ENCODE measurements at places on chromosomes 13 and 19.

- peaks cover 23% of the 10 kb centered on the region for H3K4me1 ChIP-seq
- peak overlapping the region; percentile 89 for H3K27ac ChIP-seq
- no peaks in the 10 kb centered on the region for H3K27me3 ChIP-seq
- DNase-seq = no peak
Measured at GRCh38 chr19:12955996-12956395, 1.0 kb downstream of the GADD45GIP1 start.

DNA sequence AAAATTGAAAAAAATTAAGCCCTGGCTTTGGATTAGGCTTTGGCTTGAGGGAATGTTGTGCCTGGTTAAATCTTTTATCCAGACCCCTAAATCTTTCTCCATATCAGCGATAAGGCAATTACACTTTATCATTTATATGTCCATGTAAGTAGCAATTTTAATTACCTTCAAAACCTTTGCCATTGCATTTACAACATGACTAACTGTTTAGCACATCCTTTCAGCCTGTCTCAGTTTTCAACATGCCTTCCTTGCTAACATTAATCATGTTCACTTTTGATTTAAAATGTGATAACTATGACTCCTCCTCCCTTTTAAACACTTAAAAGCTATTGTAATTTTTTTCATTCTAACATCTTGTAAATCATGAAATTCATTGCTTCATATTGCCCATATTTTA lies 583.7 kb downstream of the SLITRK1 start:
- no peaks in the 10 kb centered on the region for H3K4me1 ChIP-seq
- H3K4me3 ChIP-seq = no peak overlapping the region
- H3K36me3 ChIP-seq = no peaks in the 10 kb centered on the region
- no peak overlapping the region for H3K27ac ChIP-seq

GRCh38 chr13:87536899-87537298 lies 134.3 kb upstream of the SLITRK5 start:
- H3K27ac ChIP-seq = no peak overlapping the region
- H3K27me3 ChIP-seq = no peaks in the 10 kb centered on the region
- H3K4me1 ChIP-seq = no peaks in the 10 kb centered on the region
- no peaks in the 10 kb centered on the region for H3K36me3 ChIP-seq

DNA sequence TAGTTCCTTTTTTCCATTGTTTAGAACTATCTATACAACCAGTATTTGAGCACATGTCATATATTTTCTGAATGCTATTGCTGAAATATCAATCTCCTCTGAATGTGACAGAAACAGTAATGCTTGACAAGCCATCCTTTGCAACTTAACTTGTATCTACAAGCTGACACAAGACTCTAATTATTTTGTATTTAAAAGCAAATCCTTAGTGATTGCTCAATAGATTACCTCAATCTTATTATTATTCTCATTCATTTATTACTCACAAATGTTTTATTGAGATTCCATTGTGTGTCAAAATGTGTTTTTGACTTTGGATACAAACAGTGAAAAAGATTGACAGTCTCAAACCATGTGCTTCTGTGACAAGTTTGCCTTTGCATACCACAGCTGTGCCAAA lies 787.8 kb upstream of the PRR20A start:
- peaks cover 6% of the 10 kb centered on the region for H3K4me1 ChIP-seq
- H3K4me3 ChIP-seq = no peak overlapping the region
- no peaks in the 10 kb centered on the region for H3K27me3 ChIP-seq
- peak; percentile 22 for DNase-seq
- peaks cover 5% of the 10 kb centered on the region for H3K36me3 ChIP-seq

DNA sequence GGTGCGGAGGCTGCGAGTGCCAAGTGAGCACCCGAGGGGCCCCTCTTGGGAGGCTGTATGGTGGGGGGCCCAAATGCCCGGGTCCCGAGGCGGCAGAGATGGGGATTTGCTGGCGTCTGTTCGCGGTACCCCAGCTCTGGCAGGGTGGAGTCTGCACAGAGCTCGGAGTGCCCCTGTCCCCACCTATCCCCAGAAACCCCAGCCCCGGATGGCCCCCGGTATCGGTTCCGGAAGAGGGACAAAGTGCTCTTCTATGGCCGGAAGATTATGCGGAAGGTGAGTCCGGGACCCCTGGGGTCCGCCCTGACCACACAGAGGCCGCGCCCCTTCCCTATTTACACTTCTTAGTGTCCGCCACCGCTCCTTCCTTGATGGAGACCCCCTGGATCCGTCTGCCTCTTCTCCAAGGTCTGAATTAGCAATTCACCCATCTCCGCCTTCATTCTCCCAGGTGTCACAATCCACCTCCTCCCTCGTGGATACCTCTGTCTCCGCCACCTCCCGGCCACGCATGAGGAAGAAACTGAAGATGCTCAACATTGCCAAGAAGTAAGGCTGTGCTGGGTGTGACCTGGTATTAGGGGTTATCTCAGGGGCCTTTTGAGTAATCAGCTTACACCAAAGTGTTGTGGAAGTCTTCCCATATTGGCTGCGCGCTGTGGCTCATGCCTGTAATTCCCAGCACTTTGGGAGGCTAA lies 630 bp downstream of the PNPLA6 start:
- H3K4me1 ChIP-seq = no peaks in the 10 kb centered on the region
- H3K27ac ChIP-seq = peak overlapping the region; percentile 87
- DNase-seq = no peak

GRCh38 chr19:38389957-38390924 lies 1.7 kb downstream of the SPRED3 start:
- DNase-seq = no peak
- H3K36me3 ChIP-seq = peaks cover 11% of the 10 kb centered on the region
- peak overlapping the region; percentile 86 for H3K4me3 ChIP-seq
- H3K4me1 ChIP-seq = peaks cover 16% of the 10 kb centered on the region

GRCh38 chr19:40443131-40443999 lies 770 bp downstream of the SERTAD3 start:
- peaks cover 22% of the 10 kb centered on the region for H3K4me1 ChIP-seq
- peaks cover 56% of the 10 kb centered on the region for H3K36me3 ChIP-seq
- H3K27me3 ChIP-seq = no peaks in the 10 kb centered on the region
- peak; percentile 100 for DNase-seq

DNA sequence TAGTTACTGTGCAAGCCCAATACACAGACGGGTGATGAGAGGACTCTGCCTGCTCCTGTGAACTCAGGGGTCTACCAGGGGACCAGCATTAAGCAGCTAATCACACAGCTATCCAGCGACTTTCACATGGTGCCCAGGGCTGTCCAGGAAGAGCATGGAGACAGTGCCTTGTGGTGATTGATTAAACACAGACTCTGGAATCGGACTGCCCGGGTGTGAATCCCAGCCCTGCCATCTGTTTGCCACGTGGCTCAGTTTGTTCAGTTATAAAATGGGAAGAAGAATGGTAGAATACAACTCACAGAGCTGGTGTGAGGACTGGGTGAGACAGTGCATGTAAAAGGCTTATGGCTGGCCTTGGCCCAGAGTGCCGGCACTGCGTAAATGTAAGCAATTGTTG lies 42.1 kb upstream of the NPAS1 start:
- no peak for DNase-seq
- no peaks in the 10 kb centered on the region for H3K27me3 ChIP-seq
- H3K4me3 ChIP-seq = no peak overlapping the region

DNA sequence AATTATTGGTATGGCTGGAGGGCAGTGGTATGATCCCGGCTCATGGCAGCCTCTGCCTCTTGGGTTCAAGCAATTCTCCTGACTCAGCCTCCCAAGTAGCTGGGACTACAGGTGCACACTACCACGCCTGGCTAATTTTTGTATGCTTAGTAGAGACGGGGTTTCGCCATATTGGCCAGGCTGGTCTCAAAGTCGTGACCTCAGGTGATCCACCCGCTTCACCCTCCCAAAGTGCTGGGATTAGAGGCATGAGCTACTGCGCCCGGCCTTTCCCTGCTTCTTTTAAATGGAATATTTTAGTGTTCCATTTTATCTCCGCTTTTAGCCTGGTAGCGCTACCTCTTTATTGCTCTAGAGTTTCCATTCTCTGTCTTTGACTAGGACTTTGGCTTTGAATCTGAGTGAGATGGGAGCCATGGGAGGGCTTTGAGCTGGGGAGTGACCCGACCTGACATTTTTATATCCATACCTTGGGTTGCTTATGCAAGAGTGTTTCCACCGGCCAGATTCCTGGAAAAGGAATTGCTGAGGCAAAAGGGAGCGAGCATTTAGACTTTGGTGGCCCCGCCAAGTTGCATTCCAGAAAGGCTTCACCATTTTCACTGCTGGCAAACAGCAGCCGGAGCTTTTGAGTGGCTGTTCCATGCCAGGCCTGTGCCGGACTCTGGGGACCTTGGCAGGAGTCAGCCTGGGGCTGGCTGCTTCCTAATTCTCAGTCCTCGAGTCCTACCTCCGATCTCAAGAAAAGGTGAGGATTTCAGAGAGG lies 22.9 kb downstream of the BICRA start:
- H3K27me3 ChIP-seq = no peaks in the 10 kb centered on the region
- H3K4me3 ChIP-seq = no peak overlapping the region
- peaks cover 20% of the 10 kb centered on the region for H3K4me1 ChIP-seq
- DNase-seq = no peak
- peaks cover 17% of the 10 kb centered on the region for H3K36me3 ChIP-seq
- H3K27ac ChIP-seq = no peak overlapping the region

- no peaks in the 10 kb centered on the region for H3K27me3 ChIP-seq
- H3K36me3 ChIP-seq = peaks cover 12% of the 10 kb centered on the region
- DNase-seq = no peak
Measured at GRCh38 chr19:44954278-44954648, 917 bp upstream of the CLPTM1 start.

DNA sequence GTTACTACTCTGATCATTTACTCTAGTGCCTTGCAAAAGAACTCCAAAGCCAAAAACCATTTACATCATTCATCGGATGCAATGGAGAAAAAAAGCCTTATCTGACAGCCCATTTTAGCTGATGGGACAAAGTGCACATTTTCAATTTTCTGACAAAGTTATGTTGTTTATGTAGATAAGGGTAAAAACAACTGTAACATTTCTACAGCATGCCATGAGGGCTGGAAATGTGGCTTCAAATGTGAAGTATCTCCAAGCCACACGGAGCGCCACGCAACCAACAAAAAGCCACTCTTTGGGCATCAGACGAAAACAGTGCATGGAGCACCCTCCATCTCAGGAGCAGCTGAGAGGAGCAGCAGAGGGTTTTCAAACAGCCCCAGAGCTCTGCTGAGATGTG lies 364.6 kb upstream of the ZNF507 start:
- no peaks in the 10 kb centered on the region for H3K27me3 ChIP-seq
- no peak overlapping the region for H3K4me3 ChIP-seq
- no peaks in the 10 kb centered on the region for H3K4me1 ChIP-seq
- no peak overlapping the region for H3K27ac ChIP-seq
- H3K36me3 ChIP-seq = peaks cover 6% of the 10 kb centered on the region
- no peak for DNase-seq

DNA sequence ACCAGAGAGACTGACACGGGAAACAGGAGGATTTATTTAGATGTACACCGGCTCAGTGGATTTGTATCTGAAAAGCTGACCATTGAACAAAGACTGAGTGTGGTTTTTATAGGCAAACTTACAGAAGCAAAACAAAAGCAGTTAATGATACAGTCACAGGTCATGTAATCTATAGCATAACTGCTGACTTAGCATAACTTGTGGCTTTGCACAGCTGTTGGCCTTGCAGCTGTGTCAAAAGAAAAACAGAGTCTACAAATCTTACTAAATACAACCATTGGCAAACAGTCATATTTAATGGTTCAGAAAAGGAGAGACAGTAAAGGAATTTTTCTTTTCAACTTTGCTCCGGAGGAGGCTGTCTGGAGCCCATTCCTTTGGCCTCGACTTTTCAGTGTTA lies 2.3 kb upstream of the ILF3 start:
- H3K27ac ChIP-seq = no peak overlapping the region
- peaks cover 18% of the 10 kb centered on the region for H3K36me3 ChIP-seq

DNA sequence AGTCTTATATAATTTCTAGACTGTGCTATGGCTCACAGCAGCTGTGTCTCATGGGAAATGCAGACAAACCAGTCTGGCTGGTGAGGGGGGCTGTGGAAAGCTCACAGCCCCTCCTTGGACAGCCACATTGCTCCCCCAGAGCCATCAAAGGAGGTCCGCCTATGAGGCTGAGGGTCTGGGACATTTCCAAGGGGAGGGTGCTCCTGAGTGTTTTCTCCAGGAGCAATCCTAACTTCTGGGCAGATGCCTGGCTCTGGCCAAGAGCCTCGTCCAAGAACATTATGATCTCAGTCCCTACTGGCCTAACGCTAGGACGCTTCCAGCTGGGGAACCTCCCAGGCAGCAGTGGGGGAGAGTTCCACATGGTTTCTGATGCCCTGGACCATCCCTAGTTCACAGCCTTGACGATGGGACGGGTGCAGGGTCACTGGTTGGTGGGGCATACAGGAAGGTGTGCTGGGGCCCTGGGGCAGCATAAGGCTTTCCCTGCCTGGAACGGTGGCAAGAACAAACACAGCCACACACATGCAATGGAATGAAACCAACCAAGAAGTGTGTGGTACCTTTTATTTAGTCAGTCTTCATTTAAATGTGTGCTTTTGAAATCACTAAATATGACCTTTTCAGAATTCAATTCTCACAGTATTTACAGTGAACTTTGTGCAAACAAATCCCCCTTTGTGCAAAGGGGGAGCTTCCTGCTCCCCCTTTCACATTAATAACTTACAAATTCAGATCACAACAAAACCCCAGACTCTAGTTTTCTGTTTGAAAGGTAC lies 60.6 kb downstream of the CDADC1 start:
- no peak for DNase-seq
- no peak overlapping the region for H3K4me3 ChIP-seq
- H3K27ac ChIP-seq = no peak overlapping the region
- no peaks in the 10 kb centered on the region for H3K36me3 ChIP-seq
- no peaks in the 10 kb centered on the region for H3K27me3 ChIP-seq

- no peak overlapping the region for H3K4me3 ChIP-seq
- H3K27me3 ChIP-seq = no peaks in the 10 kb centered on the region
- H3K27ac ChIP-seq = no peak overlapping the region
- no peaks in the 10 kb centered on the region for H3K4me1 ChIP-seq
- H3K36me3 ChIP-seq = peaks cover 5% of the 10 kb centered on the region
- DNase-seq = no peak
Measured at GRCh38 chr19:21568816-21569493, 63.6 kb downstream of the ZNF429 start.

DNA sequence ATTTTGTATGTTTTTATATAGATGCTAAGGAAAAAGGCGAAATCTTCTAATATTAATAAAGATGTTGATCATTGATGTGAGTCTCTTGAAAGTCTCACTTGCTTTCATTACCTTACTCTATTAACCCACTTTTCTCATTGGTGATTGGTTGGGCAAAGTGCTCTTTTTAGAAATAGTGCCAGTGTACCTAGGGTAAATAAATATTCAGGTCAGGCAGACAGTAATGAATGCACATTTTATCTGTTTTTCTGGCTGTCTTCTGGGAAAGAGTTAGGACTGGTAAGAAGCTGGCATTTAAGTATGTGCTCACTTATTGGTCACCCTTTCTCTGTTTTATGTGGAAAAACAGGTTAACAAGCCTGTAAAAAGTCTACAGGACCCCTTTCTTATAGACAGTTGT lies 11.2 kb downstream of the SERP2 start:
- no peaks in the 10 kb centered on the region for H3K27me3 ChIP-seq
- H3K27ac ChIP-seq = no peak overlapping the region
- H3K36me3 ChIP-seq = no peaks in the 10 kb centered on the region
- no peak overlapping the region for H3K4me3 ChIP-seq

- no peaks in the 10 kb centered on the region for H3K36me3 ChIP-seq
- H3K4me1 ChIP-seq = peaks cover 4% of the 10 kb centered on the region
- no peaks in the 10 kb centered on the region for H3K27me3 ChIP-seq
- H3K27ac ChIP-seq = no peak overlapping the region
- H3K4me3 ChIP-seq = no peak overlapping the region
- DNase-seq = no peak
Measured at GRCh38 chr13:109809216-109809932, 23.0 kb upstream of the IRS2 start.

All from MCF 10A (cell line).